Activated CD8-positive, alpha-beta T cell treated with anti-CD3 and anti-CD28 coated beads for 36 hours (primary cell): ENCODE measurements at places on chromosomes 12 and 14. TPM values are rescaled to one million over a fixed set of nuclear protein-coding genes. Genes with fewer than 3 reads are reported as not detected.

GRCh38 chr12:38954238-38954873, 49.0 kb upstream of the CPNE8 start:
- no peak overlapping the region for H3K27ac ChIP-seq
- H3K36me3 ChIP-seq: no peaks in the 10 kb centered on the region
- H3K4me1 ChIP-seq: no peaks in the 10 kb centered on the region
- no peak for DNase-seq
- no peaks in the 10 kb centered on the region for H3K27me3 ChIP-seq

The CCDC197 gene
- not detected for total RNA-seq

The TMEM132D gene
- not detected for total RNA-seq

The ZDHHC22 gene
- total RNA-seq: not detected

DNA sequence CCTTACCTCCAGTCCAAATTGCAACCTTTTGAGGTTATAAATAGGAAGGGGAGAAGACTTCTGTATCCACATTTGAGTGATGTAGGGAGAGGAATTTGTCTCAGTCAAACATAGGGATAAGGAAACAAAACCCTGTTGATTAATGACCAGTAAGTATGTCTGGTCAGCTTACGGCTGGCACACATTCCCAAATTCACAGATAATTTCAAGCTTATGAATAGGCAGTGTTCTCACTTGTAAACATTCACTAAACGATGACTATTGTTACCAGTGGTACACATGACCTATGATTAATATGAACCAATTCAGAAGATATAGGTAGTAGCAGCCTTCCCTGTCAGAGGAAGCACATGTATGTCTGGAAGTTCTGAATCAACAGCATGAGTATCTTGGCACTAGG, 33.0 kb upstream of the SLC5A8 start:
- no peak overlapping the region for H3K27ac ChIP-seq
- H3K4me3 ChIP-seq: no peak overlapping the region
- H3K36me3 ChIP-seq: no peaks in the 10 kb centered on the region
- peaks cover 6% of the 10 kb centered on the region for H3K27me3 ChIP-seq
- H3K4me1 ChIP-seq: no peaks in the 10 kb centered on the region

DNA sequence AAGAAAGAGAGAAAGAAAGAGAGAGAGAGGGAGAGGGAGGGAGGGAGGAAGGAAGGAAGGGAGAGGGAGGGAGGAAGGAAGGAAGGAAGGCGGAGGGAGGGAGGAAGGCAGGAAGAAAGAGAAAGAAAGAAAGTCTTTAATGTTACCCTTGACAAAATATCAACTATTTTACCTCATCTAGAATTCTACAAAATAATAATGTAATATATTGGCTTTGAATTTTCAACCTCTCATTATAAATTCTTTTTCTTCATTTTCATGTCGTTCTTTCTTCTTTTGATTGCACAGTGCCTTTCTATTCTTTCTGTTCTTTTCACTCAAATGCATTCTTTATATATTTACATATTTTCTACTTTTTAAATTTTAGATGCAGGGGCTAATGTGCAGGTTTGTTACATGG, 59.5 kb upstream of the GARIN2 start:
- peaks cover 21% of the 10 kb centered on the region for H3K36me3 ChIP-seq
- H3K4me3 ChIP-seq: no peak overlapping the region
- no peaks in the 10 kb centered on the region for H3K27me3 ChIP-seq
- H3K27ac ChIP-seq: no peak overlapping the region
- DNase-seq: no peak

- peaks cover 10% of the 10 kb centered on the region for H3K36me3 ChIP-seq
- DNase-seq: no peak
Measured at GRCh38 chr12:93442411-93443340, 929 bp upstream of the UBE2N start.

The BHLHE41 gene
- not detected for total RNA-seq

The KLHL33 gene
- 0.54 TPM for total RNA-seq

DNA sequence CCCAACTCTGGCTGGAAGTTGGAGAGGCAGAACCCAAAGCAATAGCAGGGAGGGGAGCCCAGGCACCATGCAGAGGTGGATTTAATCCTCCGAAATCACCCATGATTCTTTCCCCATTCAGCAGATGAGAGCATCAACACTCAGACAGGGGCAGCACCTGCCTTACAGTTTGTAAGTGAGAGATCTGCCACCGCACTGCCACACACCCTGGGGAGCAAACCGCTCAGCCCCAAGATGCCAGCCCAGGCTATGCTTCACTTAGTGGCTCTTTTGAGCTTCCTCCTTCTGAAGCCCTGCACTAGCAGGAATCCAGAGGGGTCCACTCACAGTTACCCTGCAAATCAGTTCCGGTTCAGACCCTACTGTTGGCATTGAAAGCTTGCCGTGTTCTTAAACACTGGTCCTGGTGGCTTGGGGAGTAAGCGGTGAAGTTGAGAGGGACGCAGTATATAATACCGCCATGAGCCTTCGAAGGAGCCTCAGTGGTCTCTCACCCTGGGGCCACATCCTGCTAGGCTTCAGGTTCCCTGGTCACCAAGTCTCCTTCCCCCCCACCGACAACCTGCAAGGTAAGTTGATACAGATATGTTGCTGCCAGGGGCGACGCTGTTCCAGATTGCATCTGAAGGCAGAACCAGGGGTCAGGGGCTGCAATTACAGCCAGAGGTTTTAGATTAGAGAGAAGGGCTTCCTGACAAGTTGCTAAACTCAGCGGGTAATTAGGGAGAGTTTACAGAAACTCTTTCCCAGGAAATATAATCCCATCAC, 72.0 kb upstream of the CCND2 start:
- peaks cover 4% of the 10 kb centered on the region for H3K4me1 ChIP-seq
- H3K36me3 ChIP-seq: no peaks in the 10 kb centered on the region
- no peak overlapping the region for H3K27ac ChIP-seq
- no peak for DNase-seq
- H3K4me3 ChIP-seq: no peak overlapping the region
- peaks cover 3% of the 10 kb centered on the region for H3K27me3 ChIP-seq

- no peak for DNase-seq
- H3K27me3 ChIP-seq: peaks cover 2% of the 10 kb centered on the region
- H3K36me3 ChIP-seq: no peaks in the 10 kb centered on the region
- no peaks in the 10 kb centered on the region for H3K4me1 ChIP-seq
- H3K4me3 ChIP-seq: no peak overlapping the region
- no peak overlapping the region for H3K27ac ChIP-seq
Measured at GRCh38 chr14:104350463-104351185, 212.2 kb downstream of the KIF26A start.

- no peak for DNase-seq
- peaks cover 1% of the 10 kb centered on the region for H3K27me3 ChIP-seq
- H3K4me3 ChIP-seq: no peak overlapping the region
Measured at GRCh38 chr12:114855678-114856077, 171.7 kb upstream of the TBX3 start.

DNA sequence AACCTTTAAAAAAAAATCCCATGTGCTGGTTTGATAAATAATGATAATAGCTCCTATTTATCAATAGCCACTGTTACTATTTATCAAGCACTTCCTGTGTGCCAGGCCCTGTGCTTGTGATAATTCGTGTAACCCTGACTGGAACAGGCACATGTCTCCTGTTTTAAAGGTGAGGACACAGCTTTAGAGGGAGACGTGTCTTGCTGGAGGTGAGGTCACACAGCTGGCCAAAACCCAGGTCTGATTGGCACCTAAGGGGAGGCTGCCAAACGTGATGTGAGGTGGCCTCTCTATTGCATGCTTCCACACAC, 156.6 kb downstream of the VRK1 start:
- H3K4me3 ChIP-seq: no peak overlapping the region
- H3K27ac ChIP-seq: no peak overlapping the region
- peaks cover 7% of the 10 kb centered on the region for H3K36me3 ChIP-seq
- H3K27me3 ChIP-seq: no peaks in the 10 kb centered on the region

DNA sequence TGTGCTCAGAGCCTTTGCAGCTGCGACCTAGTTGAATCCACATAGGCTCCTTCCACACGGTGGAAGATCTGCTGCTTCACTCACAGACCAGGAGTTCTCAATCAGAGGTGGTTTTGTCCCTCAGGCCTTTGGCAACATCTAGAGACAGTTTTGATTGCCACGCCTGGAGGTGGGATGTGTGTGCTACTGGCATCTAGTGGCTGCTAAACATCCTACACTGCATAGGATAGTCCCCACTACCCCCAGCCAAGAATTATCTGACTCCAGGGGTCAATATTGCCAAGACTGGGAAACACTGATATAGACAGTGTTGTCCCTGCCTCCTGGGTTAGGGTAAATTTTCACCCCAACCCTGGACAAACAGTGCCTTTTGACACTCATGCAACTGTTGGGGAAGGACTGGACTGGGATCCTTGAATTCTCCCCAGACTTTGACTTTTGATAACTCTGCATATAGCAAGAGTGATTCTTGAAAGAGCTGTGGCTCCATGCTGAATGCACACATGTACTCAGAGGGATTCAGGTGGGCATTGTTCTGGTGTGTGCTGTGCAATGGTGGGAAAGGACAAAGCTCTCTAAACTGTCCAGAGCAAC, 39.8 kb downstream of the BAZ2A start:
- no peak overlapping the region for H3K27ac ChIP-seq
- no peaks in the 10 kb centered on the region for H3K27me3 ChIP-seq
- no peak overlapping the region for H3K4me3 ChIP-seq
- H3K4me1 ChIP-seq: peaks cover 2% of the 10 kb centered on the region

The RASSF9 gene
- not detected for total RNA-seq

GRCh38 chr14:52769887-52770286, 21.5 kb downstream of the GNPNAT1 start:
- no peak for DNase-seq
- peaks cover 16% of the 10 kb centered on the region for H3K4me1 ChIP-seq
- no peak overlapping the region for H3K4me3 ChIP-seq
- peak overlapping the region; percentile 74 for H3K27ac ChIP-seq
- H3K27me3 ChIP-seq: no peaks in the 10 kb centered on the region
- H3K36me3 ChIP-seq: peaks cover 32% of the 10 kb centered on the region

DNA sequence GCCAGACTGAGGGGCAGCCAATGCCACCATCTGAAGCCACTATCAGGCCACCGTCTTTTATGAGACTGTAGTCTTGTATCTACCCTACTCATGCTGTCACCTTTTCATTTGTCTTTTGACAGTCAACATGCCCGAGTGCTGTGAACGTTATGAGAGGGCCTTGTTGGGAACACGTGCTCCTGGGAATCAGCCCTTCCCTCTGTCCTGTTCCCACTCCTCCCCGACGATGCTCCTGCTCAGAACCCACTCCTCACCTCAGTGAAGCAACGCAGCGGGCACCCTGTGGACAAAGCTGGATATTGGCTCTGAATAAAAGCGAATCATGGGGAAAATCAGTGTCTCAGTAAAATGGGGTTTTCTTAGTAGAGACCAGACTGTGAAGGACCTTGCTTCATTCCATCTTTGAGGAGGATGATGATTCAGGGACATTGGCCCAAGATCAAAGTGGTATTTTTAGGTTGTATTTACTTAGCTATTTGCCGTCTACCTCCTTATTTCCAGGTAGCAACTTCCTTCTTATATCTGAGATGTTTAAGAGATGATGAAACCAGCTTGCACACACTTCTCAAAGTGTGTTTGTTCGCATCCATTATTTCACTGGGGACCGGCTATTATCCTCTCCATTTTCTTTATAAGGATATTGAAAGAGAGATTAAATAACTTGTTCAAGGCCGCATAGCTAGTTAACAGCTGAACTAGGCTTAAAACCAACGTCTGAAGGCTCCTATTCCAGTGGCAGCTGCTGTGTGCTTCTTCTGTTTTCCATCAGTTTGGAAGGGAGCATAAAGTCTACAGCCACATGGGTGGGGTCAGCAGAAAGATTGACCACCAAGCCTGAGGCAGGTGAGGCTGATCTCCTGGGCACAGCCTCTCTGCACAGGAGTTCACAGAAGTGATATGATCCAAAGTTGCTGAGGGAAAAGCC, 43.9 kb upstream of the CTDSP2 start:
- no peaks in the 10 kb centered on the region for H3K36me3 ChIP-seq
- no peak overlapping the region for H3K4me3 ChIP-seq
- DNase-seq: no peak
- H3K27ac ChIP-seq: no peak overlapping the region

DNA sequence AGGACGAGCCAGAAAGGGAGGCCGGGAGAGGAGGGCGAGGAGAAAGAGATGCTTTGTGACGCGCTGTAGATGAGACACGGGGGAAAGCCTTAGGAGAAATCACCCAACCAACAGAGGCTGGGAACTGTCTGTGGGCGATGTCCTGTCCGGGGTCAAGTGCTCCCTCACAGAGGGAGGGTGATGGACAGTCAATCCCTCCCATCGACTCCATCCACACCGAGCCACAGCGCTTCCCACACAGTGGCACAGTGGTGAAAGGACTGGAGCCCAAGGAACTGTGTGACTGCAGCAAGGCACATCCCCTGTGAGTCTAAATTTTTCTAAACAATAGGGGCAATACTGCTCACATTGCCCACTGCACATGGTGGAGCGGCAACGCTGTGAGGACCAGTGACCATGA, 89.1 kb downstream of the TTC7B start:
- DNase-seq: no peak
- H3K4me1 ChIP-seq: no peaks in the 10 kb centered on the region
- H3K4me3 ChIP-seq: no peak overlapping the region
- H3K27me3 ChIP-seq: no peaks in the 10 kb centered on the region
- H3K27ac ChIP-seq: no peak overlapping the region

GRCh38 chr12:31727192-31727591, 1.6 kb downstream of the AMN1 start:
- no peaks in the 10 kb centered on the region for H3K27me3 ChIP-seq
- H3K4me1 ChIP-seq: peaks cover 66% of the 10 kb centered on the region
- peak overlapping the region; percentile 60 for H3K27ac ChIP-seq
- H3K4me3 ChIP-seq: peak overlapping the region; percentile 95
- H3K36me3 ChIP-seq: peaks cover 36% of the 10 kb centered on the region

The RPL10L gene
- total RNA-seq: not detected

The CEBPE gene
- total RNA-seq: 0.27 TPM

The CLEC4A gene
- 2.0 TPM for total RNA-seq

The CLEC4C gene
- total RNA-seq: not detected

GRCh38 chr14:37641117-37641516, 45.7 kb downstream of the TTC6 start:
- no peaks in the 10 kb centered on the region for H3K27me3 ChIP-seq
- no peak overlapping the region for H3K27ac ChIP-seq
- H3K4me1 ChIP-seq: no peaks in the 10 kb centered on the region

- H3K4me1 ChIP-seq: peaks cover 4% of the 10 kb centered on the region
- H3K4me3 ChIP-seq: no peak overlapping the region
- H3K27me3 ChIP-seq: no peaks in the 10 kb centered on the region
- peaks cover 27% of the 10 kb centered on the region for H3K36me3 ChIP-seq
- no peak overlapping the region for H3K27ac ChIP-seq
Measured at GRCh38 chr12:56206452-56207166, 15.1 kb downstream of the RNF41 start.

The SIRT4 gene
- total RNA-seq: 3.3 TPM

The CCDC38 gene
- 0.34 TPM for total RNA-seq

DNA sequence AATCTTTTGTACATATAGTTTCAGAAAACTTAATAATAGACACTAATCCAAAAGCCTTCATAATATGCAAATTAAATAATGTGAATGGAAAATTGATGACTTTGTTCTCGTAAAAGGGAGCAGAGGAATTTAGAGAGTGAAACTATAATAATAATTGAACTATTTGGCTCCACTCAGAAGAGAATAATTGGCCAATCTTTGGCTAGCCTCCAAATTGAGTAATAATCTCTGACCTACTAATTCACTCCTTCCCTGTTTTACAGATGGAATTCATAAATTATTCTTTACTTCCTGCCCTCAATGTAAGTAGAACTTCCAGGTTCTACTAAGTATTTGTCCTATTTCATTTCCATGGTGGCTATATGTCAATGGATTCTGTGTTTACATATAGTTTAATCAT, 15.8 kb downstream of the TRIM9 start:
- no peaks in the 10 kb centered on the region for H3K27me3 ChIP-seq
- DNase-seq: no peak
- no peak overlapping the region for H3K4me3 ChIP-seq
- no peaks in the 10 kb centered on the region for H3K4me1 ChIP-seq
